GM23338 (cell line): ENCODE measurements at places on chromosomes 16 and 17. TPM values are rescaled to one million over a fixed set of nuclear protein-coding genes. Genes with fewer than 3 reads are reported as not detected.
A peak's percentile ranks its signal among the peaks of the same experiment; 100 is the strongest.

GRCh38 chr16:4602331-4602730, 12.4 kb downstream of the UBALD1 start:
- no peak for DNase-seq
- no peak overlapping the region for H3K27ac ChIP-seq
- no peaks in the 10 kb centered on the region; the same call in 1 of the 2 replicates for H3K4me1 ChIP-seq
- no peaks in the 10 kb centered on the region for H3K36me3 ChIP-seq
- H3K27me3 ChIP-seq = no peaks in the 10 kb centered on the region

P2RX1 gene
- total RNA-seq = 0.19 and 2.2 TPM in 2 replicates

GRCh38 chr17:10192972-10193371, 5.4 kb downstream of the GAS7 start:
- H3K36me3 ChIP-seq = no peaks in the 10 kb centered on the region; the same call in 1 of the 2 replicates
- H3K27ac ChIP-seq = no peak overlapping the region
- no peak overlapping the region for H3K4me3 ChIP-seq
- peaks cover 19% of the 10 kb centered on the region for H3K27me3 ChIP-seq
- H3K4me1 ChIP-seq = no peaks in the 10 kb centered on the region

GRCh38 chr16:84040823-84041820, 1.5 kb downstream of the SLC38A8 start:
- no peak overlapping the region for H3K27ac ChIP-seq
- no peaks in the 10 kb centered on the region for H3K36me3 ChIP-seq
- no peak overlapping the region for H3K4me3 ChIP-seq
- no peaks in the 10 kb centered on the region for H3K27me3 ChIP-seq
- peaks cover 7% of the 10 kb centered on the region; the same call in 1 of the 2 replicates for H3K4me1 ChIP-seq
- DNase-seq = no peak

DNA sequence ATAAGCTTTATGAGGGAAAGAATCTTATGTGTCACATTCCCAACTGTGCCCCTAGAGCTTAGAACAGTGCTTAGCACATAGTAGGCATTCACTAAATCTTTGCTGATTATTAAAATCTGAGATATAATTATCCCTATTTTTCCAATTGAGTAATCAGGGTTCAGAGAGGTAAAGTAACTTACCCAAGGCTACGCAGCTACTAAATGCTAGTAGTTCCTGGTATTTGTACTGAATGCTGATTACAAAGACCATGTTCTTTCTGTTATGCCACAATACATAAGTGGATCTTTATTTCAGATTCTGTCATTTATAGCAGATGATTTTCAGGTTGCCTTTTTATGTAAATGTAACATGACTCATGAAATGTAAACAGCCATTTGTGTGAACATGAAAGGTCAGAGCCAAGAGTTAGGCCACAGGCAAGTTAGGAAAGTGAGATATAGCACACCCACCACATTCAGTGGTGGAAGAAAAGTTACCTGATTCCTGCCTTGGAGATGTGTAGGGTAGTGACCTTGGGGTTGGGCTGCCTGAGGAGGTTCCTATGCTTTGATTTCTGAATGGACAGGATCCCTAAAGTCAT, 77.2 kb downstream of the FTO start:
- no peak overlapping the region for H3K27ac ChIP-seq
- peaks cover 21% of the 10 kb centered on the region for H3K4me1 ChIP-seq
- no peak for DNase-seq
- no peaks in the 10 kb centered on the region for H3K36me3 ChIP-seq

DNA sequence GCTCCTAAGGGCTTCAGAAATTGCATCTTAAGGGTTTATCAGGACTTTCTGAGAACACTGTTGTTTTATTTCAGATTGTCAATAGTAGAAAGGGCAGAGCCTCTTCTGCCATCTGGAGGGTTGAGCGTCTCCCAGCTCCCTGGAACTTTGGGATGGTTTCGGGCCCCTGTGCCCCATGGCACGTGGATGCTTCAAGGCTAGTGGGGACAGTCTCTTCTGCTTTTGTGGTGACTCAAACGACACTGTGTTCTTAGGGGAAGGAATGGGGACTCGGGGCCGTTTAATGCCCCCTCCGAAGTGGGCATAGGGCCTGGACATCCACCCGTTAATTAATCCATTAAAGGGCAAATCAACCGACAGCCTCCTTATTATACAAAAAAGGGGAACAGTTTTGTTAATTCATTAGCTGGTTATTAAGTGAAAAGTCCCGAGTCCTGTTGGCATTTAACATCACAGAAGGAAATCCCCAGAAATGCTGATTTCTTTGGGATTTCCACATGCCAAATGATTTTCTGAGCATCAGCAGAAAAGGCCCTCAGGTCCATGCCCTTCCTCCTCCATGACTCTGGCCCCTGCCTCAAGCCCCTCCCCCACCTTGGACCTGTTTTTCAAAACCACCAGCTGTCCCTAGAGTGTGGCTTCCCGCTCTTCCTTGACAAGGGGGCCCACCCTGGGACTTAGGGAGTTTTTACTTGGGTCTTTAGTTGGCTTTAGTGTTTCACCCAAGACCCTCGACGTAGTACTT, 68.7 kb downstream of the ARSG start:
- DNase-seq = no peak
- H3K27me3 ChIP-seq = no peaks in the 10 kb centered on the region
- no peaks in the 10 kb centered on the region for H3K36me3 ChIP-seq

GGT6 gene
- 0.24 TPM in 1 of 2 replicates, not detected in the other for total RNA-seq

- peak; percentile 39 for DNase-seq
- H3K27ac ChIP-seq = no peak overlapping the region
- H3K36me3 ChIP-seq = no peaks in the 10 kb centered on the region
Observed at GRCh38 chr17:6509031-6509771, 47.2 kb downstream of the PITPNM3 start.

GRCh38 chr17:2266045-2266864, 37.3 kb downstream of the SMG6 start:
- H3K36me3 ChIP-seq = no peaks in the 10 kb centered on the region; the same call in 1 of the 2 replicates
- no peaks in the 10 kb centered on the region for H3K27me3 ChIP-seq
- no peaks in the 10 kb centered on the region for H3K4me1 ChIP-seq
- no peak overlapping the region for H3K27ac ChIP-seq

GPR139 gene
- 1.8 and 2.3 TPM in 2 replicates for total RNA-seq

TBX6 gene
- 1.1 and 2.3 TPM in 2 replicates for total RNA-seq

DNA sequence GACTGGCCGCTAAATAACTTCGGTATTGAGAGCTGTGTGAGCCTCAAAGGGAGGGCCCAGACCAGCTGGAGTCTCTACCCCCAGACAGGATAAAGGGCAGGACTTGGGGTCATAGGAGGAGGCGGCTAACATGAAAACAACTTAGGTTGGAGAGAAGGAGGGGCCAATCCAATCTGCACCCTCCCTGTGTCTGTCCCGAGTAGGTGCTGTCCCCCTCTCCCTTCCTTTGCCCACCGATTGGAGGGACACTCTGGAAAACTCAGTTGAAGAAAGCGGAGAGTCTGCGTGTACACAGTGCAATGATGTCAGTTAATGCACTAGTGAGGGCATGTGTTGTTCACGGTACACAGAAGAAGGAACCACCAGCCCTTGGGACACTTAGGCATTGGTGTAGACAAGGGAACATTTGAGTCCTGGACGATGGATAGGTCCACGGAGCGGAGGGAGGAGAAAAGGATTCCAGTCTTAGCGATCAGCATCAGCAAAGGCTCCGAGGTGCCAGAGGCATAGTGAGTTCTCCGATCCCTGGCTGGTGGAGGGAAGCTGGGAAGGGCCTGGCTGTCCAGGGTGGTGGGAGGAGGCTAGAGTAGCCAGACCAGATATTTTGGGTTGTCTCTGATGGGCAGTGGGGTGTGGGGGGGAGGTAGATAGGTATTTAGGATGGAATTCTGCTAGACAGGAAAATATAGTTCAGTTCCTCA, 761 bp downstream of the NOL3 start:
- peaks cover 97% of the 10 kb centered on the region for H3K27me3 ChIP-seq
- H3K36me3 ChIP-seq = no peaks in the 10 kb centered on the region
- H3K4me1 ChIP-seq = peaks cover 30% of the 10 kb centered on the region
- no peak overlapping the region for H3K27ac ChIP-seq
- peak overlapping the region; percentile 69 for H3K4me3 ChIP-seq

DNA sequence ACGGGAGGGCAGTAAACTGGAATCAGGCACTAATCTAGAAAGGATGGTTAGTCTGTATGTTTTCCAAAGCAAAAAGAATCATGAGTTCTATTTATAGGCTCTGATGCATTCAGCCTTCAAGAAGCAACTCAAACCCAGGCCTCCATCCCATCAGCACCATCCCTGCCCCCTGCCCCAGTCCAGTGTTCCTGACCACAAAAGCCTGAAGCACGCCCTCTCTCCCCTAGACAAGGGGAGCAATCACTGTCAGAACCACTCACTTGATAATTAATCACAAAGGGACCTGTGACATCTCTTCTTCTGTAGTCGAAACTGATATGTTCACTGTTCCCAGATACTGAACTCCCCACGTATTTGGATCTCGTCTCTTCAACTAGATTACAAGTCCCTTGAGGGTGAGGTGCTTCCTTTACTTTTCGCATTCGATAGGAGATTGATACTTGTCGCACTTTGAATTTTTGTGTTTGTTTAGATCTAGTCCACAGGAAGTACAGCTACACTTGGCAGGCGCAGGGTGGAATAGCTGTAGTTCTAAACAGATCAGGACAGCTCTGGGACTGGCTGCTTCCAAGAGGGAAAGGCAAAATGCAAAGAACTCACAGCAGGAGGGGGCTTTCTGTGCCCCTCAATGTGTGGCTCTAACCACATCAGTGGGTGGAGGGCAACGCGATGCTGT, 36.4 kb upstream of the CCDC182 start:
- no peak overlapping the region for H3K4me3 ChIP-seq
- H3K4me1 ChIP-seq = peaks cover 22% of the 10 kb centered on the region
- H3K36me3 ChIP-seq = no peaks in the 10 kb centered on the region
- H3K27ac ChIP-seq = no peak overlapping the region

- peaks cover 31% of the 10 kb centered on the region for H3K36me3 ChIP-seq
- no peak for DNase-seq
- H3K27ac ChIP-seq = peak overlapping the region; percentile 26; the same call in 1 of the 2 replicates
- no peaks in the 10 kb centered on the region for H3K4me1 ChIP-seq
- H3K27me3 ChIP-seq = no peaks in the 10 kb centered on the region
Observed at GRCh38 chr16:84780063-84780462, 39.7 kb upstream of the CRISPLD2 start.

- H3K4me1 ChIP-seq = no peaks in the 10 kb centered on the region
- H3K27ac ChIP-seq = no peak overlapping the region
- DNase-seq = no peak
- H3K4me3 ChIP-seq = no peak overlapping the region
- H3K36me3 ChIP-seq = no peaks in the 10 kb centered on the region
- no peaks in the 10 kb centered on the region for H3K27me3 ChIP-seq
Observed at GRCh38 chr17:79049821-79050220, 24.8 kb upstream of the ENGASE start.

- H3K4me1 ChIP-seq = no peaks in the 10 kb centered on the region
- H3K27me3 ChIP-seq = no peaks in the 10 kb centered on the region
- no peak for DNase-seq
- no peak overlapping the region for H3K27ac ChIP-seq
- H3K4me3 ChIP-seq = no peak overlapping the region
Observed at GRCh38 chr17:1197379-1197778, 17.6 kb upstream of the ABR start.

GPT2 gene
- 81.0 and 82.6 TPM in 2 replicates for total RNA-seq

DNA sequence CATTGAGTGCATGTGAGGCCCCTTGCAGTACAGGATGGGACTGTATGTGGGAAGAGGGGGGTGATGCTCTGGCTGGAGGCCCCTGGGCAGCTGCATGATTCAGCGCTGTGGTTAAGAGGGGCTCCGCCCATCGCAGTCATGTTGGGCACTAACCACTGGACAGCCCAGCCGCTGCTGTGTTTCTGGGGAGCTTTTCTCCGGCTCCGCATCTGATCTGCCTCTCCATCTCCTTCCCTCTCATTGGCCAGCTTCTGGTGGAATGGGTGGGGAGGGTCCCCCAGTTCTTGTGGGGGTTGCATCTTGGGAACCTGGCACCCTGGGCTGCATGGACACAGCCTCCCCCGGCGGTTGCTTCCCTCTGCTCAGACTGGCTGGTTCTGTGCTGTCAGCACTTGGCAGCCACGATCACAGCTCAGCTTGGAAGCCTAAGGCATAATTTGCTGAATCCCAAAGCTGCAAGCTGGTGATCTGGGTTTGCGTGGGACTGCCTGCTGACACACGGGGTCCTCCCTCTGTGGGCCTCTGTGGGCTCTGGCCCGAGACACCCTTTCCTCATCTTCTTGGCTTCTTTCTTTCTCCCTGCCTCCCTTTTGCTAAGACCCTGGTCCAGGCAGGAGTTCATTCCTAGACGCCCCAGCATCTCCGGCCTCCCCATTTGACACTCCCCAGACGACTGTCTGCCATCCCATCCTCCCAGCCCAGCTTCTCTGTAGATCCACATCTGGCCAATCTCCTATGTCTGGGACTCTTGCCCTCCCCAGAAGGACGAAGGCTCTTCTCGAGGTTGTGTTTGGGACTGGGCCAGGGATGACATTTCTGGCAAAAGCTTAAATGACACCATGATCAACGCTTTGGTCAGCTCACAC, 168.3 kb downstream of the SEC14L1 start:
- no peaks in the 10 kb centered on the region for H3K27me3 ChIP-seq
- no peak overlapping the region for H3K27ac ChIP-seq
- DNase-seq = no peak
- no peaks in the 10 kb centered on the region for H3K36me3 ChIP-seq
- no peaks in the 10 kb centered on the region for H3K4me1 ChIP-seq

DNA sequence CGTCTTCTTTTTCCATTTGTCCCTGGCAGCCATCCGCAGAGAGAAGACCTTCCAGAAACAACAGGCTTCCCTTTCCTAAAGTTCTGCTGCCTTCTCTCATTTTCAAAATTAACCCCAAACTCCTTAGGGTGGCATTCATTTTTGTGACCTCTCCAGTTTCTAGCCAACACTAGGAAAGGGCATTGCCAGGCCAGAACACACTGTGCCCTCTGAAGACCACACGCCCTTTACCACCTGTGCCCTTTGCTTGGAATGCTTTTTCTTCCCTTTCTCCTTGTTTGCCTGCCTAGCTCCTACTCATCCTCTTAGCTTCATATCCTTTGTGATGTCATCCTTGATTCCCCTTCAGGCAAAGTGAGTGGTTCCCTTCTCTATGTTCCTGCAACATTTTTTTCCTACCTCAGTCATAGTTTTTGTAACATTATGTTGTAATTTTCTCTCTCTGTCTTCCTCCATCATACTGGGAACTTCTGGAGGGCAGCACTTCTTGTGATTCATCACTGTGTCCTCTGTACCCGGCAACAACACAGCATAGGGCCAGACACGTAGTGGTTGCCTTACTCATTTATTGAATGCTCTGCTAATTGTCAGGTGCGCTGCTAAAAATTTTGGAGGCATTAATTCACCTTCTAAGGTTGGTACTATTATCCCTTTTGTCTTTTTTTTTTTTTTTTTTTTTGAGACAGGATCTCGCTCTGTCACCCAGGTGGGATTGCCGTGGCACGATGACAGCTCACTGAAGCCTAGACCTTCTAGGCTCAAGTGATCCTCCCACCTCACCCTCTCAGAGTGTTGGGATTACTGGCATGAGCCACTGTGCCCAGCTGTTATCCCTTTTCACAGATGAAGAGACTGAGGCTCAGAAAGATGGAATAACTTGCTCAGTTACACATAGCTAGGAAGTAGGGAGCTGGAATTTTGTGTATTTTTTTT, 1.0 kb downstream of the KAT8 start:
- peak overlapping the region; percentile 87 for H3K27ac ChIP-seq
- peaks cover 7% of the 10 kb centered on the region for H3K4me1 ChIP-seq
- no peaks in the 10 kb centered on the region for H3K27me3 ChIP-seq
- peaks cover 32% of the 10 kb centered on the region for H3K36me3 ChIP-seq
- peak overlapping the region; percentile 93 for H3K4me3 ChIP-seq

GRCh38 chr17:78766225-78766624, 15.8 kb downstream of the CYTH1 start:
- H3K27ac ChIP-seq = no peak overlapping the region
- H3K36me3 ChIP-seq = no peaks in the 10 kb centered on the region
- no peak for DNase-seq
- no peak overlapping the region for H3K4me3 ChIP-seq
- no peaks in the 10 kb centered on the region for H3K27me3 ChIP-seq
